Activated naive CD4-positive, alpha-beta T cell (primary cell): ENCODE measurements at places on chromosomes 1 and 21.
A peak's percentile ranks its signal among the peaks of the same experiment; 100 is the strongest.

DNA sequence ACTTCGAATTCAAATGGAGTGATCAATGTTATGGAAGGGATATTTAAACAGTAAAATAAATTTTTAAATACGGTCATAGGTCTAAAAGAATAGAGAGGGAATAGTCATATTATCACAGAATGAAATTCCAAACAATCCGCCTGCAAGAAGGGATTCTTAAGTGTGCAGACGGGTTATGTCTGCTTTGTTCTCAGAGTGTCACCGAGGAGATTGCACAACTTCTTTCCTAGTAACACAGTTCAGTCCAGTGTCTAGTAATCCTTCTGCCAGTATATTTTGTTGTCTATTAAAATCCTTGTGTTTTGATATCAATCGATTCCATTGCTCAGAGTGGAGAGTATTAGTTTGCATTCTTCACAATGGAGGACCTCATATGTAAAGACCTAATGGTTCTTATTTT lies 48.4 kb downstream of the LRRC53 start:
- DNase-seq, result no peak

DNA sequence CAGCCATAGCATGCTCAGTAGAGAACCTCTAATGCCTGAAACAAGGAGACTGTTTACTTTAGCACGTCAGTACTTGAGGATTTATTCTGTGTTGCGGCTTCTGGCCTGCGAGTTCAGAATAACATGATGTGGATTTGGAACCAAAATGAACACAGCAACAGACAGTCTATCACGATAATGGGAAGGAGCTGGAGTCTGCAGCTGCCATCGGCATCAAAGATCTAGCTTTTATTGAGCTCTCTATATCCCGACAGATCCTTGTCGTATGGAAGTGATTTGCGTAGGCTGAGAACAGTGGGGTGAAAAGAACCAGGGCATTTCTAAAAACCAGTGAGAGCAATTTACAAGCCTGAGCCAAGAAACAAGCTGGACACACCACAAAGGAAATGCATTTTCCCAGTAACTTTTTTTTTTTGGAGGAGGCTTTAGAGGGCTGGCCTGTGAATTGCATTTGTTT lies 294.2 kb downstream of the KIF26B start:
- DNase-seq, result no peak

- no peak for DNase-seq
Observed at GRCh38 chr1:205961405-205961804, 18.1 kb upstream of the SLC26A9 start.

DNA sequence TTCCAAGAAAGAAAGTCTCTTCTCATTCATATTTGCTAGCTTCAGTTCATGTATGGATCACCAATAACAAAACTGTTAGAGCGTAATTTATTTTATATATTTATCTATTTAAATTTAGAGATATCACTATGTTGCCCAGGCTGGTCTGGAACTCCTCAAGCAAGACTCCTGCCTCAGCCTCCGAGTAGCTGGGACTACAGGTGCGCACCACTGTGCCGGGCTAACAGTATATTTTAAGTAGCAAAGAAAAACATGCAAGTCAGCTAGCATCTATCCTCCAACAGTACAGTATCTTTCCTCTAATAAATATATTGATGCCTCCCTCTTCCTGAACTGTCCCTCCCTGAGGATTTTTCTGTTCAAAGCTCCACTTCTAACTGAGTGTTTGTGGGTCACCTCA lies 21.5 kb downstream of the INPP5B start:
- DNase-seq, result no peak

GRCh38 chr1:203526130-203526529 lies 32.2 kb downstream of the OPTC start:
- DNase-seq, result no peak

GRCh38 chr1:166907763-166908162 lies 31.7 kb upstream of the TADA1 start:
- DNase-seq, result no peak

GRCh38 chr21:44920694-44921604 lies at the start of gene ITGB2:
TSS of gene ITGB2 (minus strand) at chr21:44920899. CDS start at chr21:44910782, 10,117 bp downstream.
- peak; percentile 46 for DNase-seq

DNA sequence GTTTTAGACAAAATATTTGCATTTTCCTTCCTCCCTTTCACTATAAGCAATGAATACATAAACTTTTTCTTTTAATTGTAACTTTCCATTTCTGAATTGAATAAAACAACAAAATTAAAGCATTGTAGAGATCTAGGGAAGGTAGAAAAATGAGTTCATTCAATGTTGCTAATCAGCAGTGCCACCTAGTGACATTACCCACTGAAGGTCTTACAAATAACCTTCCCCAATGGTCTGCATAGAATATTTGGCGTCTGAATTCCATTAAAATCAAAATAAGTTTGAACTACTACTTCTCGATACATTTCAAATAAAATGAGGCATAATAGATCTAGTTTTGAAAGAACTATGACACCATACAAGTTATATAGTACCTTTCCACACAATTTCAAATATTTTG lies 19.6 kb downstream of the FH start:
- DNase-seq, result no peak

GRCh38 chr1:113429461-113430153 lies 39.3 kb downstream of the MAGI3 start:
- no peak for DNase-seq

GRCh38 chr1:185803241-185803640 lies 69.0 kb downstream of the HMCN1 start:
- DNase-seq, result no peak

DNA sequence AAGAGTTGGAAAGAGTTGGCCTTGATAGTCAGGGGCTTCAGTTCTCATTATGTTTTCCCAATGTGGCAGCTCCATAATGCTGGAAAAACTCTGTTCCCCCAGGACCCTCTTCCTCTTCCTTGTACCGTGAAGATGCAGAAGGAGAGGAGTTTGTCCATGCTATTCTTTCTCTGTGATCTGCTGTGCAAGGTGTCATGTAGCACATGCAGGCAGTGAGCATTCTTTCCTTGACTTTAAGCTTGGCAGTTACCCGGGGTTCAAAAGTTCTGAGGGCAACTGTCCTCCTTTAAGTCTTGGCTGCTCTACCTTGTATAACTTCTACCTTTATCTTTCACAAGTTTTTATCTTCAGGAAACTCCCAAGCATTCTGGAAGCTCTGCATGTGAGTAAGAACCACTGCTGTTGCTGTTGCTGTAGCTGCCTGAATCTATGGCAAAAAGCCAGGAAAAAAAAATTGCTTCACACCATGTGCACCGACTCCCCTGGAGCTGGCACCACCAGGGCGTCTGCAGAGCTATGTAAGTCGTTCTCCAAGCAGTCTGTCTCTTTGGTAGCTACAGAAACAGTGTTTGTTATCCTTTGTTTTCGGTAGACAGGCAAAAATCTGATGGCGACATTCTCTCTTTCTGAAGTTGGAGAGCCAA lies 42.7 kb upstream of the SLC16A1 start:
- DNase-seq, result no peak

GRCh38 chr1:218164930-218165700 lies 120.0 kb upstream of the RRP15 start:
- no peak for DNase-seq

GRCh38 chr1:115225993-115226685 lies 111.9 kb downstream of the NGF start:
- DNase-seq, result no peak

GRCh38 chr1:179814546-179814838 lies 63.1 kb downstream of the TOR1AIP2 start:
- DNase-seq, result no peak

GRCh38 chr1:35475856-35476674 lies 81.1 kb downstream of the KIAA0319L start:
- DNase-seq, result no peak

DNA sequence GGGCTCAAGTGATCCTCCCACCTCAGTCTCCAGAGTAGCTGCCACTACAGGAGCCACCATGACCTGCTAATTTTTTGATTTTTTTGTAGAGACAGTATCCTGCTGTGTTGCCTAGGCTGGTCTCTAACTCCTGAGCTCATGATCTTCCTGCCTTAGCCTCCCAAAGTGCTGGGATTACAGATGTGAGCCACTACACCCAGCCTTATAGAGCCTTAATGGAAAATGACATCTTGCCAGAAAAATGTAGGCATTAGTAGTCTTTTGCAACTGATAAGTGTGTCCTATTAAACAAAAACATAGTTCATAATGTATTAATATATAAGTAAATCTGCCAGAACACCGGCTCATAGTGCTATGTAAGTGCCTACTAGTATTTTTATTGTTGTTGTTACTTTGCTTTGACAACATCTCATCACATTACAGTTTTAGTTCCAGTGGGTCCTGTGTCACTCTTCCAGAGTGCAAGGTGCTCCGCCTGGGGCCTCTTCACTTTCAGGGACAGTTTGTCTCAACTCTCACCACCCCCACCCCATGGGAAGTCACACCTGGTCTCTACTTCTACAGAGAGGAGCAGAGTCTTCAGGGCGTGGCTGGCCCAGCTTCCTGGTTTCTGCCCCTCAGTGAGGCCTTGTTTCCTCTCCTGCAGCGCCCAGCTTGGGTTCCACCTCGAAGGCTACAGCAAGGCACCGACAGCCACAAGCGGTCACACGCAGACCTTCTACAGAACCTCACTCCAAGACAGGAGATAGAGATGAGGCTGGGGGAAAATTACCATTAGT lies 30.1 kb downstream of the RHOU start:
- no peak for DNase-seq

- DNase-seq, result no peak
Observed at GRCh38 chr1:55639051-55639450, 423.9 kb upstream of the USP24 start.

DNA sequence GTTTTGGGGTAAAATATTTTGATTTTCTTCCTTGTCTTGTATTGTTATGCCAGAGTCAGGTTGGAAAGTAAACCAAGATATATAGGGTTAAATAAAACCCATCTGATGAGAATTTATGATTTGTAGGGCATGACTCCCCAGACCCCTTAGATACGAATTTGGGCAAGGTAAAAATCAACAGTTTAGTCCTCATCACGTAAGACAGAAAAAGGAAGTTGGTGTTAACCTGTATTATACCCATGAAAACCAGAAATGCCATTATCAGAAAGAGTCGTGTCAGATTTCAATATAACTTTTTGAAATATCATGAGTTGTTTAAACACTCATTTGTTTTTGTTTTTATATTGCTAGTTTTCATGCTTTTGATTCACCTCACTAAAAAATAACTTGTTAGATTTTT lies 11.8 kb downstream of the CEPT1 start:
- no peak for DNase-seq

DNA sequence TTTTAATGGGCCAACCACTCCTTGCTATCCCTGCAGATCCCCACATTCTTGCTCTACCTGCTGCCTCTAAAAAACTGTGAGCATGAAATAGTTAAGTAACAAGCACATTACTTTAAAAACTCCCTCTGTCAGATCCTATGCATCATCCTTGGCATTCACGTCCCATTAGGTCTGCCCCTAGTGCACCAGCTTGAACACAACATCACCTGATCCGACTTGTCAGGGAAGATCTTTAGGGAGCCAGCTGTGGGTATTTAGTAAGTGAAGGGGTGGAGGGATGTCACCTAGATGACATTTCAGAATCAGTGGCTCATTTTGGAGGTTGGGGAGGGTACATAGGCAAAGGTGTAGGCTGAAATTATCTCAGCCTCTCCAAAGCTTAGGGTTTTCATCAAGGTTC lies 33.5 kb downstream of the RXRG start:
- no peak for DNase-seq

DNA sequence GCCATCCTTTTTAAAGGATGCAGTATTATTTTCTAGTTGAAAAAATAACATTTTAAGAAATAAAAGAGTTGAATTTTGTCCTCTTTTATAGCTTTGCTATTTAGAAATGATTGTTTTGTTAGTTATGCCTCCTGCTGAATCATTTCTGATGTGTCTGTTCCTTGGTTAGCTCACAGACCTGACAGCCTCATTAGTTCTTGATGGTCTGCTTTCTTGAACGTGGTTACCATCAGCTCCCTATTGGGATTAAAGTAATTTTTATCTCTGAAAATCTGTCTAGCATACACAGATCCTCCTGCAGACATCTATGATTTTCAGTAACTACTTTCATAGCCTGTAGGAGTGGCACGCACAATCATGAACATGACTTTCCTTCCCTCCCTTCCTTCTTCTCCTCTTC lies 447.6 kb upstream of the B3GALT2 start:
- DNase-seq, result no peak

- DNase-seq, result no peak
Observed at GRCh38 chr1:197126691-197127090, 19.8 kb downstream of the ASPM start.

- DNase-seq, result no peak
Observed at GRCh38 chr1:158119976-158120653, 60.6 kb upstream of the CD1D start.

GRCh38 chr1:64001038-64001437 lies 202.4 kb upstream of the UBE2U start:
- no peak for DNase-seq

DNA sequence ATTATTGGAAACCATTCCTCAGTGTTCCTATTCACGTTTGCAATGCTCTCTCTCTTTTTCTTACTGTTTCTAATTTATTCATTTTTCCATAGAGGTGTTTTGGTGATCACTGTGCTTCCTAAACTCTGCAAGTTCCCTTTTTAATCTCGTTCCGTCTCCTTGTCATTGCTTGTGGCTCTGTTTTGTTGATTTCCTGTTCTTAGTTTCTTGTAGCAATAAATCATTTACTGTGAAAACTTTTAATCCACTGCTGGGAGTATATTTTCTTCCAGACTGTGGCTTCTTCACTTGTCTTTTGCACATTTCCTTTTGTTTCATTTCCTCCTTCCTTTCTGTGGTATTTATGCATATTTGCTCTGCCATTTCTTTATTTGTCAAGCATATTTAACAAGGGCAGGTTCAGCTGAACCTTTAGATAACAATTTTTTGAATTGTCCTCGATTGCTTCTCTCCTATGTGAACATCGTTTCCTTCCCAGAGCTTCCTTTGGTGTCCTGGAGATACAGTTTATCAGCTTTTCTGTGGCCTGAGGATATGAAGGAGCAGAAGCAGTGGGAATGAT lies 3.6 kb downstream of the B3GALT5 start:
- no peak for DNase-seq

- no peak for DNase-seq
Observed at GRCh38 chr1:95278173-95279006, 44.4 kb downstream of the RWDD3 start.

DNA sequence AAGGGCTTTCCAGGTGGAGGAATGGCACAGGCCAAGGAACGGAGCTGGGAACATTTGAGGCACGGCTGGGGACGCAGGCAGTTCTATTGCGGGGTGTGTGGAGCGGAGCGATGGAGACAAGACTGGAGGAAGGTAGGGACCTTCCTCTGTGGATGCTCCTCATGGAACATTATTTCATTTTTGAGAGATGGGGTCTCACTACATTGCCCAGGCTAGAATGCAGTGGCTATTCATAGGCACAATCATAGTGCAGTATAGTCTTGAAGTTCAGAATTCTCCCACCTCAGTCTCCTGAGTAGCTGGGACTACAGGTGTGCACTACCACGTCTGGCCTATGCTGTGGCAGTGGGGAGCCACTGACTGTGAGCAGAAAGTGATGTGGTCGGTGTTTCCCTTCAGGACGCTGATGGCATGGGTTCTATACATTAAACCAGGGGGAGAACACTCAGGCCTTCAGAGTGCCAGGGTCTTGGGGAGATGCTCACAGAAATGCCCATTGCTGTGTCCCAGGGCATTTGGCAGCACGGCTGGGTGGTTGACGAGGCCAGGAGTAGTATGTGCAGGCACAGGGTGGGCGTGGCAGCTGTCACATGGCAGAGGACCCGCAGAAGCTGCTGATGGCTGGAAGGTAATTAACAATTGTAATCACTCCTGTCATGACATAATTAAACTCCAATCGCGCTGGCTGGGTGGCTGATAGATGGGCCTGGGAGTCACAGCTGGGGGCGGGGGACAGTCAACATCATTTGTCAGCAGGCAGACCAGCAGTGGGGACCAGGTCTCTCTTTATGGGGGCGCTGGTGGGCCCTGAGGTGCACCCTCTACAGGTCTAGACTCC lies 40.8 kb upstream of the ACOT11 start:
- DNase-seq, result no peak
